ENCODE measurements at places on chromosomes 16 and 17.

GRCh38 chr16:79074541-79074940 lies 526.0 kb downstream of the MAF start:
- DNase-seq: no peak

DNA sequence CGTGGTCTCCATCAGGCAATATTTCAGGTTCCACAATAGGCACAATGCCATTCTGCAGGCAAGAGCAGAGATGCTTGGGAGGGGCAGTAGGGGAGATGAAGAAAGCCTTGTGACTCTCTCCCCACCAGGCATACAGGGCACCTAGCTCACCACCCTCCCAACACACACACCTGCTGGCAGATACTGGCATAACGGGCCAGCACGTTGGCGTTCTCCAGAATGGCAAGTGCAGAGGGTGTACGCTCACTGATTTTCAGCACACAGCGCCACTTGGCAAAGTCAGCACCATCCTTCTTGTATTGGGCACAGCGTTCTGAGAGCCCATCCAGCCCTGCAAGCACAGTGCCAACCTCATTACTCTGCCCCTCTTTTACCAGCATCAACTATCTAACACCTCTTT lies 2.2 kb downstream of the ALDOC start:
- peak; percentile 69 for DNase-seq

DNA sequence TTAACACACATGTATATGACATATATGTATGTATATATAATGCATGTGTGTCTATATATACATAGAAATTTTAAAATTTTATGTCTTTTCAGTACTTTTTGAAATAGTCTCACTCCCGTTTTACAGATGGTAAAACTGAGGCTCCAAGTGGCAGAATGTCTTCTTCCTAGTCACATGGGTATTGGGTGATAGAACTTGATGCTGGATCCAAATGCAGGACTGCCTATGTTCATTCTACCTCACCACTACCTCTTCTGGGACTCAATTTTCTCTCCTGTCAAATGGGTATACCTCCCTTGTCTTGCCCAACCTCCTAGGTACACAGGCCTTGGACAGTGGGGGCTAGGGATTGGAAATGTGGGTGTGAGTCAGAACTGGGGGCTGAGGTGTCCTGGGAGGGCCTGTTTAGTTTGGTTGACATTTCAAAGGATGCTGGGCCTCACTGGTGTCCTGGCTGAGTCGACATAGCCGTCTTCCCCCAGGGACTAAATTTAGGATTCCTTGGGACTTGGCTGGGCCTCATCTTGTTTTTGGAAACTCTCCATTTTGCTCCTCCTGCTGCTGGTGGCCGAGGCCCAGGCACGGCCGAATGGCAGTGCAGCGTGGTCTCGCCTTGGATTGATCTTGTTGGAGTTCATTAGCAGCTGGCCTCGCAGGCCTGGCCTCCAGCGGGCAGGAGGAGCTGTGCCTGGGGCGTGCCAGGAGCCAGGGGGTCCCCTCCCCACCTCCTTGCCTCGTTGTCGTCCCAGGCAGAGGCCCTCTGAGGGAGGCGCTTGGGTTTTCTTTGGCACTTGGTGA lies 25.9 kb downstream of the NKD1 start:
- no peak for DNase-seq

DNA sequence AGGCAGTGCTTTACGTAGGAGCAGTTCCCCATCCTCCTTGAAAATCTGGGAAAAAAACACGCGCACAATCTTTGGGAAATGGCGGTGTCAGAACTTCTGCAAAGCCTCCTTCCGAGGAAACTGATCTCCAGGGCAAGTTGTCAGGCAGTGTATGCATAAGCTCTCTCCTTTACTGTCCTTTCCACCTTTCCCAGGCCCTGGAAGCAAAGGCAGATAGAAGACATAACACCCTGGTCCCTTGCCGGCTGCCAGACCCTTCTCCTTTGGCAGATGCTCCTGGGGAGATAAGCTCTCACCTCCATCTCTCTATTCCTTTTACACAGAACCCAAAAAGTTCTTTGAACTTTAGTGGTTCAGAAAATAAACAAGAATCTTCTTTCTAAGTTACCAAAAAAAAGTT lies 12.4 kb downstream of the TOB1 start:
- no peak for DNase-seq

DNA sequence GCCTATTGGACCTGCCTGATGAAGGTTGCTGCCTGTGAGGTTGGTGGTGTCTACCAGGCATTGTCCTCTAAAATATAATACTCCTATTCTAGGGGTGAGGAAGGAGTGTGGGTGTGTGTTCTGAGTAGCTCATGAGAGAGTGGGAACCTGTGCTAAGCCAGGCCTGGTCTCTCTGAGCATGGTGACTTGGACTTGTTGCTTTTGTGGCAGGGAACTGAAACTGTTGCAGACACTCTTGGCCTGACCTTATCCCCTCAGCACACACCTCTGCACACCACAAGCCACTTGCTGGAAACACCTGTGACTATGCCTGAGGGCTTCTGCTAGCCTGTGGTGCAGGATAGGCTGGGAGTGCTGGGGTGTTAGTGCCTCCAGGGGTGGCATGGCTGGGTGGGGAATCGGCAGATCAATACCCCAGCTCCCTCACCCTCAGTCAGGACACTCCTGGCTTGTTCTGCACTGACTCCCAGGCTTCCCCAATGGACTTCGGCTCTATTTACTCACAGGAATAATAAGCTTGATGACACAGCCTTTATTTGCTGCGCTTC lies 29.9 kb downstream of the PLCG2 start:
- DNase-seq: no peak

DNA sequence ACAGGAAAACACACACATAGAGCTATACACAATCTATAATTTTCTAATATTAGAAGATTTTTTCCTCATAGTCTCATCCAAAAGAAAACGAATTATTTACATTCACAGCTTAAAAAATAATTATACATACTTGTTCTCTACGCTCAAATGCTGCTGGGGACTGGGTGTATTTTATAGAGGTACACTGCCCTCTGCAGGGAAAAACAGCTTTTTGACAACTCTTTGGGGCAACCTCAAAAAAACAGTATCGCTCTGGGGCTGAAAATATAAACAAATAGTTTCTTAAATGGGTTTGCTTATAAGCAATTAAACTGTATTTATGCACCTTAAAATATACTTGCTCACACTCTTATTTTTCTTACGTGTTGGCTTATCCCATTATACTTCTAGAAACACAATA lies 261.8 kb upstream of the PSMD7 start:
- DNase-seq: no peak

- DNase-seq: peak; percentile 46
Observed at GRCh38 chr17:36812762-36813161, 124.5 kb upstream of the LHX1 start.

- no peak for DNase-seq
Observed at GRCh38 chr17:7174603-7175326, 4.4 kb downstream of the ASGR1 start.

DNA sequence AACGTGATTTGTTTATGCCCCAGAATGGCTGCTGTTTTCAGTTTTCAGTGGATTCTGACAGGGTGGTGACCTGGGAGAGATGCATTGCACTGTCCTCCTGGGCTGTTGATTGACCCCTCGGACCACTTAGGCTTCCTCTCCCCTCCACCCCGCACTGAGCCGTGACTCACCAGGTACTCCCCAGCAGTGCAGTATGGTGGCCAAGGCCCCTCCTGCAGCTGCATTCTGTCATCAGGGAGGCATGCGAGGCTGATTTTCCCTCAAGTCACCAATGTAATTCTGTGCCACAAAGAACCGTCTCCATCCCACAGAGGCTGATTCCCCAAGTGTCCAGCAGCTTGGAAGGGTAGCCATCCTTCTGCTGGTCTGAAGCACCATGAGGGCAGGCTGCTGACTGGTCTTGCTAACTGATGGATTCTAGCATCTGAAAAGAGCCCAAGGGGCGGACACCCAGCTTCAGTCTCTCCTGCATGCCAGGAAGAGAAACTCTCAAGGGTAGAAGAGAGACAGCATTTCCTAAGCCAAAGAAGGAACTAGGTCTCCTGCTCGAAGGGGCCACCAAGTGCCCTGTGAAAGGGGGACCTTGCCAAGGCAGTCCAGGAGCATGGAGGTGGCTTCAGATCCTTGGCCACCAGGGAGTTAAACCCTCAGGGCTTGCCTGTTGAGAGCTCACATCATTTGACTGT lies 148.1 kb downstream of the SOCS1 start:
- DNase-seq: no peak

GRCh38 chr16:79013930-79014660 lies 586.4 kb downstream of the MAF start:
- DNase-seq: no peak

DNA sequence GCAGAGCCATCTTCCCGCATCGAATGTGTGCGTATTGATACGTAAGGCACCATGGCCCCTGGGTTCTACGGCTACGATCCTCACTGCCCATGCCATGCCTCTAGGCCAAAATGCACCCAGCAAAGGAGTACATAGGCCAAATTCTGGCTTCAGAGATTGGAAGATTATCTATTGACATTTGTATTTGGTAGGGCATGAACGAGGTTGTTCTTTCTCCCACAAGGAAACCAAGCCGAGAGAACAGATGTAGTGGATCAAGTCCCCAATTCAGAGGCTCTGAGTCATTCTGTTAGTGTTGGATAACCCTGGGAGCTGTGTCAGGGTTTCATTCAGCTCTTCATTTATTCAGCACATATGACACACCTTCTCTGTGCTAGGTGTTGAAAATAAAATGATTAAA lies 36.5 kb downstream of the HOXB1 start:
- DNase-seq: no peak

GRCh38 chr17:69555056-69555455 lies 140.6 kb downstream of the MAP2K6 start:
- DNase-seq: no peak

- no peak for DNase-seq
Observed at GRCh38 chr17:71480099-71480498, 640.7 kb upstream of the SOX9 start.

DNA sequence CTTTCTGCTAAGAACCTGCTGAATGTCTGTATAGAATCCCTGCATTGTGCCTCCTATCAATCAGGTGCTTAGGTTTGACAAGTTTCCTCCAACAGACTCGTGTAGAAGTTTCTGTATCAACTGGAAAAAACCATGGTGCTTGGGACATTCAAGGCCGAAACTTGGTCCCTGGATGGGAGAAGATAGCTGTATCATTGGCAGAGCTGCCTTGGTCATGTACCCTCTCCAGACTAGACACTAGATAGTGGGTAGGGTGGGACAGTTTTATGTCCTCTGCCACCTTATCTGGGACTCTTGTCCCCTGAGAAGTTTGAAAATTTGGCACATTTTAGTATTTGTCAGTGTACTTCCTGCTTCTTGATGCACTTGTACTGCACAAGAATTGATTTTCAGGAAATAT lies 520.8 kb downstream of the WWOX start:
- DNase-seq: no peak

All from cardiac septum (tissue), 1 donor.